ENCODE measurements at places on chromosomes 5 and 9. TPM values are rescaled to one million over a fixed set of nuclear protein-coding genes. Genes with fewer than 3 reads are reported as not detected.
A peak's percentile ranks its signal among the peaks of the same experiment; 100 is the strongest.

The MOCS2 gene
- 44.6 TPM for total RNA-seq

The ZSWIM6 gene
- 14.5 TPM for total RNA-seq

The CFAP90 gene
- not detected for total RNA-seq

The QRFP gene
- total RNA-seq, result not detected

The CCDC107 gene
- total RNA-seq, result 16.9 TPM

GRCh38 chr5:51944500-51945125, 561.4 kb downstream of the ISL1 start:
- no peak for DNase-seq

DNA sequence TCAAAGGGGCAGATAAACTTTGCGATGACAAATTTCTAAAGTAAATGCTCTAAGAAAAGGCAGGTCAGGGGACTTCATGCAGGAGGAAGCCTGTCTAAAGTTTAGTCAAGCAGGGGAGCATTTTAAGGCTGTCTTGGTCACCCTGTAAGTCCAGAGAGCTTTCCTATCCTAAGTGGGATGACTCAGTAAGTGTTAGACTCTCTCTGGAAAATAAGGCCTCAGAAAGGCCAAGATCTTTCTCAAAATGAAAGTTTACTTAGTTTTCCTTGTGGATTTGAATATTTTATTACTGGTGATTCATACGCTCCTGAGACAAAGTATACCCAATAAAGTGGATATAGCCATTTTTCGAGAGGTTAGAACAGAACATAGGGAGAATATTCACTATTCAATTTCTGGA, 806.9 kb upstream of the CDH9 start:
- DNase-seq, result no peak

GRCh38 chr5:170758481-170758880, 25.0 kb upstream of the GABRP start:
- DNase-seq, result no peak

- no peak for DNase-seq
Observed at GRCh38 chr9:567128-567746, 274.3 kb upstream of the DMRT1 start.

GRCh38 chr9:6689893-6690674, 44.6 kb upstream of the GLDC start:
- DNase-seq, result no peak

- no peak for DNase-seq
Observed at GRCh38 chr9:125794708-125795107, 47.5 kb downstream of the PBX3 start.

DNA sequence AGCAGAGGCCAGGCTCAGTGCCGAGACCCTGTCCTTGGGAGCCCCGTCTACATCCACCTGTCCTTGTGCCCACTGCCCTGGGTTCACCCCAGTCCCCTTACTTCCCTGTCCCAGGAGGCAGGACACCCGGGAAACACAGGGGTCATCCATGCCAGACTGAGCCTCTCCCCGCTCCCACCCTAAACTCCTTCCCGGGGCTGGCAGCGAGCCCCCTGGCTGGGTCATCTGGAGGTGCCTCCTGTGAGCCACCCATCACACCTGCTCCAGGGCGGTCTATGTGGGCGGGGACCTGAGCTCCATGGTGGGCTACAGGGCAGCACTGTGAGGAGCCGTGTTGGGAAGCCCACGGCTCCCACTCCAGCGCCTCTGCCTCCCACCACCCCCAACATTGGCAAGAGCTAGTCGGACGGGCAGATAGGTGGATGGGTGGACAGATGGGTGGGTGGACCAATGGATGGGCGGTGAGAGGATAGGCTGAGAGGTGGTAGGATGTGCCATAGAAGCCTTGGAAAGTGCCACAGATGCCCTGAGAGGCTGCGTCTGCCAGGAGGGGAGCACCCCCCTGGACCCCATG, 42.5 kb upstream of the RXRA start:
- DNase-seq, result no peak

DNA sequence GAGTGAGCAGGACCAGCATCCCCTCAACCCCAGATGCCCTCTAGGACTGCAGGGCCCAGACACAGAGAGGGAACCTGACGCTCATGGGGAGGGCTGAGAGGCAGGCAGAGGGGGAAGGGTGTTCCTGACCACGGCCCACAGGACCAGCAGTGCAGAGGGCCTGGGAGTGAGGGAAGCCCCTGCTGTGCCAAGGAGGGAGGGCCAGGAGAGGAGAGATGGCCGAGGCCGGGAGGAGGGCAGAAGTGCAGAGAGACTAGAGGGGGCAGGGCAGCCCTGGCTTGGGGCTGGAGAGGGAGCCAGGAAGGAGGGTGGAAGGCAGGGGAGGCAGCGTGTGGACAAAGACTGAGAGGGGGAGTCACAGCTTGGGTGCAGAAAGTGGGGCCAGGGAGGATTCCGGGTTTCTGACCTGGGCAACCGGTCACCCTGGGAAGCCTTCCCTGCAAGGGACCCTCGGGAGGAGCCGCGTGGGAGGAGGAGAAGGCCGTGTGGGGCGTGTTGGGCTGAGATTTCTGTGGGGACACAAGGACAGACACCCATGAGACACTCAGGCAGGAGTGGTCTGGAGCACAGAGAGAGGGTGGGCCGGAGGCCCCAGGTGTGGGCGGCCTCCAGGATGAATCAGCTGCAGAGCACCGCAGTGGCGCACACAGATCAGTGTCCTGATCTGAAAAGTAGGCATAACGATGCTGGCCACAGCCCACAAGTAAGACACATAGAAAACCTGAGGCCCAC, 117.5 kb downstream of the ADAMTS2 start:
- DNase-seq, result peak; percentile 11

- no peak for DNase-seq
Observed at GRCh38 chr5:73321757-73322436, 126.7 kb downstream of the FOXD1 start.

Measured in tongue (tissue), 3 donors.